IMR-90 (cell line): ENCODE measurements at places on chromosomes 5 and 9. TPM values are rescaled to one million over a fixed set of nuclear protein-coding genes. Genes with fewer than 3 reads are reported as not detected.

- H3K27me3 ChIP-seq = peaks cover 13% of the 10 kb centered on the region; the same call in 1 of the 2 replicates
- H3K36me3 ChIP-seq = no peaks in the 10 kb centered on the region
- H3K4me3 ChIP-seq = no peak overlapping the region
- no peak overlapping the region for H3K27ac ChIP-seq
- 0 out of 2 replicates have a peak, but pooled peaks cover 2% of the 10 kb centered on the region for H3K4me1 ChIP-seq
These were observed 7.1 kb upstream of the AGPAT2 start for GRCh38 chr9:136694163-136694871.

GRCh38 chr9:111502506-111502905 lies 18.3 kb upstream of the ECPAS start:
- no peak overlapping the region for H3K4me3 ChIP-seq
- H3K36me3 ChIP-seq = no peaks in the 10 kb centered on the region
- H3K4me1 ChIP-seq = peaks cover 2% of the 10 kb centered on the region; the same call in 1 of the 2 replicates
- H3K27me3 ChIP-seq = no peaks in the 10 kb centered on the region; the same call in 1 of the 2 replicates
- H3K27ac ChIP-seq = no peak overlapping the region

GRCh38 chr9:94916956-94917355 lies 190.5 kb downstream of the AOPEP start:
- DNase-seq = no peak
- peaks cover 38% of the 10 kb centered on the region for H3K4me1 ChIP-seq
- H3K4me3 ChIP-seq = no peak overlapping the region
- no peaks in the 10 kb centered on the region for H3K36me3 ChIP-seq

UNC5A gene
- total RNA-seq = not detected in 2 replicates

CCDC183 gene
- total RNA-seq = under 0.01 TPM in 1 of 2 replicates, not detected in the other
